ENCODE measurements at places on chromosomes 3 and 15.
A peak's percentile ranks its signal among the peaks of the same experiment; 100 is the strongest.

GRCh38 chr15:40340740-40341400 lies at the start of gene CCDC9B:
CCDC9B (minus strand) TSS chr15:40340939; CDS start chr15:40340819, 120 bp downstream.
- peak; percentile 89 for DNase-seq

DNA sequence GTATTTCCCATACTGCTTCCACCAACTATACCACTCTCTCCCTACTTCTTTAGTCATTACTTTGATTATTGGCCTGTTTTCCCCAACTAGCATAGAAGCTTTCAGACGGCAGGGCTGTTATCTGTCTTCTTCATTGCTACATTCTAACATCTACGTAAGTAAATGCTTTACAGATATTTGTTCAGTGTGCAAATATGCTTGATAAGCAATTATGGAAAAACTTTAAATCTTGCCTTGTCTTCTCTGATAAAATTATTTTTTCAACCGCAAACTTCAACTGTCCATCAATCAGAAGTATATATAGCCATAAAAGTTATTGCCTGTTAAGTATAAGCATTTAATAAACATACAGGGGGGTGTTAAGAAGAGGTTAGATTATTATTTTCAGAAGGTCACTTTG lies 35.7 kb downstream of the ZDHHC23 start:
- no peak for DNase-seq

- no peak for DNase-seq
These were observed 243.6 kb downstream of the ATP8B4 start for GRCh38 chr15:49875392-49875791.

GRCh38 chr3:3110299-3110630 lies at the start of gene IL5RA:
IL5RA (minus strand) TSS chr3:3110374; CDS start chr3:3104984, 5,390 bp downstream.
- DNase-seq: no peak

- no peak for DNase-seq
These were observed 387.8 kb downstream of the LSAMP start for GRCh38 chr3:116057400-116058006.

DNA sequence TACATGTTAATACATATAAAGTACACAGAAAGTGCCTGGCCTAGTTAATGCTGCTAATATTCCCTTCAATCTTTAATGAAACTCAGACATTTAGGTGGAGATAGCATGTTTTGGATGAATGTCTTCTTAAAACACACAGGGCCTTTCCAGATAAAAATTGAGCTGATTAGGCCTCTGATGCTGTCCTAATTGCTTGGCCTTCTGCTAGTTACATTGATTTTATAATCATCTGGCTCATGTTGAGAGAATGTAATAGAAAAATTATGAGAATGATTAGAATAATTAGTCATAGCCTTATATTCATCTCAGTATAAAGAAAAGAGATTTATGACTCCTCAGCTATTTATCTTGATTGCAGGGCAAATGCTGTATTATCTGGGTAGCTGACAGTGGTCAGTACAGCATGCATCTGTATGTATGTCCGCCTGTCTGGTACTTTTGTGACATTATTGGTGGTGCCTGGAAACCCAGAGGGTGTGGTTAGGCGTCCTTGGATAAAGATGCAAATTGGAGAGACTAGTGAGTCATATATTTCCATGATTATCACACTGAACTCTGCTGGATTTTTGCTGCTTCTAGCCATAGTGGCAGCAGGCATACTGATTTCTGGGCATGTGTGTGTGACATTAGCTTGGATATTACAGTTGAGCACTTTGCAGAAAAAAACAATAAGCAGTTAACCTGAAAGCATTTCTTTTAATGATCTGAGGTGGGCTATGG lies 120.8 kb downstream of the FEZF2 start:
- DNase-seq: no peak

DNA sequence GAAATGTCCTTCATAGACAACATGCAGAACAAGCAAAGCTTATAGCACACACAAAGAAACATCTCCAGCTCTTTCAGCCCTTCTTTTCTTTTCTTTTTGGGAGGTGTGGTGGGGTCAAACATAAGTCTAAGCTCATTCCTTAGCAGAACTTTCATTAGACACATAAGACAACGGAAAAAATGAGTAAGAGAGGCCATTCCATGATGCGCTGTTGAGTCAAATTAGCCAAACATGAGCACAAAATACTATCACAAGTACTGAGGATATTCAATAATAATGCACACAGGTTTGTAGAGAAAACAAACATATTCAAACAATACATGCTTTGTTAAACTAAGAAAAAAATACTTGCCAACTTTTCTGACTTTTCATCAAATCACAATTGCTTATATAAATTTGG lies 83.0 kb downstream of the PLOD2 start:
- no peak for DNase-seq

DNA sequence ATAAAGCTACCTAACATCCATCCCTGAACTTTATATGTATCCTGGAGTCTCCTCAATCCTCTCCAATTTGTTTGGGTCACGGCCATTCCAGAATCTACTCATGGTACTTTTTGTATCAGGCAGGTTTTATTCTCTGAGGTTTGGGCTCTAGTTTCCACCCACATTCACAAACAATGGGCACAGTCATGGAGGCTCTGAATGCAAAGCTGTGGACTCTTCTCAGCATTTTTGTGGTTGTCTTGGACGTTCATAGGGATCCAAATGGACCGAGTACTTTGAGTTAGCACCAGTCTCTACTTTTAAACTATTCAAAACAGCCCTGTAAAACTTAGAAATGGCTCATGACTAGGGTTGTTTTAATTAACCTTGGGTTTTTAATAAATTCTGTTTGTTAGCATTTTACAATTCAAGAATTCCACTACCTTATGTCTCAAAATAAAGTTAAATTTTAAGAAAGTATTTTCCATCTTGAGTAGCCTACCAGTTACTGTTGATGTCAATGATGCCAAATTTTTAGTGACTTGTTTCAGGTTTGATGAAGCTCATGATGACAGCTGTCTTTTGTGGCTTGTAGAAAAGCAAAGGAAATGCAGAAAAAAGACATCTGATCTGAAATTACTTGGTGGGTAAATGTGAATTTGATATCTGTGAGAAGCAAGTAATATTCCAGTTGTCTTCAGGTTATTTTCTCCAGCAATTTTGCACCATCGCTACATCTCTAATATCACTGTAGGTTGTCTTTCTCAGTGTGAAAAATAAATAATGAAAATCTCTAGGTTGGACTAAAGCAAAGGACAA lies 275.7 kb upstream of the THBS1 start:
- no peak for DNase-seq

DNA sequence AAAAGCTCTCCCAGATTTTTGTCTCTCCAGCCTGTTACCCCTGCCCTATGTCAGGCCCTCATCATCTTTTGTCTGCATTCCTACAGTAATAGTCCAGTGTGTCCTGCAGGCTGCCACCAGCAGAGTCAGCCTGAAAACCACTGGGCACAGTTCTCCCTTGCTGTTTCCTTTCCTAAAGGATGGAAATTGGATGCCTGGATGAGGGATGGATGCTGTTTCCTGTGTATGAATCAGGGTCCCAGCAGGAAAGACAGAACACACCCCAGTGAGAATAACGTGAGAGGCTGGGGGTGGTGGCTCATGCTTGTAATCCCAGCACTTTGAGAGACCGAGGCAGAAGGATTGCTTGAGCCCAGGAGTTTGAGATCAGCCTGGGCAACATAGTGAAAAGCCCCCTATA lies 3.3 kb upstream of the SNX33 start:
- DNase-seq: no peak

DNA sequence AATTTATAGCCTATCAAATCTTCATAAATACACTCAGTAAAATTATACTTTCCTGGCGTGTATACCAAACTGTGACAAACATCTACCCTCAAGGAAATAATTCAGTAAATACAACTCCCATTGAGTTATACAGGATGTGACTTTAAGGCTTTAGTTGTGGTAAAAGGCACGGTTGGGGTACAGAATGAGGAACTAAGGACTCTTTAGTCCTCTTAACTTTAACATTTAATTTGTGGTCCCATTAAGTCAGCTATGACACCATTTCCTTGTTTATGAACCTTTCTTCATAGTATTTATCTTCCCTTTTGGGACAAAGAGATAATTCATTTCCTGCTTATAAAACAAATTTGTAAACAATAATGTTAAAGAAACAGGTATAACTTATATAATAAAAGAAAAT lies 30.2 kb downstream of the IFT80 start:
- DNase-seq: no peak

DNA sequence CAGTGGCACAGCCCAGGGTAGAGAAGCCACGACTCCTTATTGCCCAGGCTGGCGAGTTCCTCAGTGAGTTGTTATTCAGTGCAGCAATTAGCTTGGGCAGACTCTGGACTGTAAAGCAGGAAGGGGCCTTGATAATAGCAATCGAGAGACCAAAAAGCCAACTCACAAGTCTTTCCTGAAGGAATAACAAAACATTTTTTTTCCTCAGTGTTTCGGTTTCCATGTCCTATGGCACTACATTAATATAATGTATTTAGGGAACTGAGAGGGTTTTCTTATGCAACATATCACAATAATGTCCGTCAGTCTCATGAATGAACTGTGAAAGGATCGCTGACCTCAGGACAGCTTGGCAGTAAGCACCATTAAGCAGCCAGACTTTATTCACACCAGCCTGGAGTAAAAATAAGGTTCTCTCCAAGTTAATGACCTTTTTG lies 248.9 kb upstream of the TBL1XR1 start:
- no peak for DNase-seq

DNA sequence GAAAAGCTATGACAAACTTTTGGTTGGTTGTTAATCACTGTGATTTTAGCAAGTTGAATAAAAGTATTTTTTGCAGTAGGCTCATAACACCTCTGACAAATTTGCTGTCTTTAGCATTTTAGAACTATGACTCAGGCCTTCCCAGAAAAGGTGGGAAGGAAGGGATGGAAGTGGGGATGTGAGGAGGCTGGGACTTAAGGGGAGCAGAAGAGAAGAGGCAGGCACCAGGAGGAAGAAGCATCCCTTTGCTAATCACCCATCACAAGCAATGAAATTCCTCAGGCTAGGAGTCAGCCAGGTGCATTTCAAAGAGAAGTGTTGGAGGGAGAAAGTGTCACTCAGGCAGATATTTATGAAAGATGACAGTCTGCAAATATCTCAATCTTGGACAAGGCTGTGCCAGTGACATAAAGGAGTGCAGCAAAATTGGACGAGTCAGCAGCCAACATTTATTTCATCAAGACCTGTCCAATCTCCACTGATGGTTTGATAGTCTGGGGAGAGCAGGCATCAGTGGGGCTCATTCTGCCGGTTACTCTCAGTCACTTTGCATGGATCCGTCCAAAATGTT lies 337.3 kb upstream of the ARRDC4 start:
- DNase-seq: no peak

DNA sequence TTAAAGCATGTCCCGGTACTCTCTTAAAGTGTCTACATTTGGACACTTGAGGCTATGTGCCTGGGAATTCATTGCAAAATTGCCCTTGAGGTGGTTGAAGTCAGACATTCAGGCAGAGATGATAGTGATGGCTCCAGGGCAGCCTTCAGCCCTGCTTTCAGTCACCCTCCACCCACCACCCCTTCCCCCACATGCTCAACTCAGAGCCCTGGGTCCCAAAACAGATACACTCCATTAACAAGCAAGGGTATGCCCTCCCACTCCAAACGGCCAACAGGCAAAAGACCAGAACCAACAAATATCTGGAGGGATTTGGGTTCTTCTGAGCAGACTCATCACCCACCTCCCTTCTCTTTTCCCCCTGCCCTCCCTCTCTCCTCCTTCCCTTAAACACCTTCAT lies 29.9 kb upstream of the VIPR1 start:
- no peak for DNase-seq

DNA sequence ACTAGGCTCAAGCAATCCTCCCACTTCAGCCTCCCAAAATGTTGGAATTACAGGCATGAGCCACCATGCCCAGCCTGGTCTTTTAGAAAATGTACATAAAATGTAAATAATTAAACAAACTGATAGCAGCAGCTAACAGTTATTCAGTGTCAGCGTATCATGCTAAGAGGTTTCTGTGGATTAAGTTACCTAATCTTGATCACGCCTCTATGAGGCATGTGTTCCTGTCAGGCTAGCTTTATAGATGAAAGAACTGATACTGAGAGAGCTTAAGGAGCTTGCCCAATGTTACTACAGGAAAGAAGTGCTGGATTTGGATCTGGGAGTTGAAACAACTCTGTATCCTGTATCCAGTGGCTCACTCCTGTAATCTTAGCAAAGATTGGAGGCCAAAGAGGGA lies 11.2 kb upstream of the MST1R start:
- DNase-seq: no peak

DNA sequence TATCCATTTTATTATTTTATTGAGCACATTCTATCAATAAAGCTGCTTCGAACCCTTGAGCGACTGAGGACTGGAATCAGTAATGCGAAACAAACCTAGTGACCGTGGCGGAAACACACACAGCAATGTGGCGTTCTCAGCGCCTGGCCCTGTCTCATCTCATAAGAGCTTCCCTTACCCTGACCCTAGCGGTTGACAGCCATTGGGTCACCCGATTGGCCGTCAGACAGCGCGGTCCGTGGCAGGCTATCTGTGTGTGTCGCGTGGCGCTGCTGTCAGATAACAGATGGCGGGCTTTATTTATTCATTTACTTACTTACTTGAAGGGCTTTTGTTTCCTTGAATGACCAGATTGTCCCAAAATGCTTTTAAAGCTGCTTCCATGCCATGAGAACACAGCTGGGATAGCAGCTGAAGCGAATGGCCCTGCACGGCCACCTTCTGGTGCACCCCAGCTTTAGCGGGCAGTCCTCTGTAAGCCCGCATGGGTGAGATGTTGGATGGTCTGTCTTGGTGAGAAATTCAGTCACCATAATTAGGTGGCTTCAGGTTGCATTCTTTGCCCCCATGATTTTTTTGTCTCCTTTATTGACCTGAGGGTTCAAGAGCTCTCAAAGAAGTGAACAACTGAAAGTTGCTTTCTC lies 215.5 kb upstream of the BHLHE40 start:
- DNase-seq: no peak

GRCh38 chr3:29922992-29923746 lies 642.3 kb downstream of the RBMS3 start:
- DNase-seq: peak; percentile 53

GRCh38 chr15:90063770-90064247 lies 38.5 kb downstream of the IDH2 start:
- DNase-seq: no peak

GRCh38 chr15:100229181-100230163 lies 112.3 kb downstream of the ADAMTS17 start:
- peak; percentile 47 for DNase-seq

- no peak for DNase-seq
These were observed 356.6 kb upstream of the NPAP1 start for GRCh38 chr15:24318981-24319380.

DNA sequence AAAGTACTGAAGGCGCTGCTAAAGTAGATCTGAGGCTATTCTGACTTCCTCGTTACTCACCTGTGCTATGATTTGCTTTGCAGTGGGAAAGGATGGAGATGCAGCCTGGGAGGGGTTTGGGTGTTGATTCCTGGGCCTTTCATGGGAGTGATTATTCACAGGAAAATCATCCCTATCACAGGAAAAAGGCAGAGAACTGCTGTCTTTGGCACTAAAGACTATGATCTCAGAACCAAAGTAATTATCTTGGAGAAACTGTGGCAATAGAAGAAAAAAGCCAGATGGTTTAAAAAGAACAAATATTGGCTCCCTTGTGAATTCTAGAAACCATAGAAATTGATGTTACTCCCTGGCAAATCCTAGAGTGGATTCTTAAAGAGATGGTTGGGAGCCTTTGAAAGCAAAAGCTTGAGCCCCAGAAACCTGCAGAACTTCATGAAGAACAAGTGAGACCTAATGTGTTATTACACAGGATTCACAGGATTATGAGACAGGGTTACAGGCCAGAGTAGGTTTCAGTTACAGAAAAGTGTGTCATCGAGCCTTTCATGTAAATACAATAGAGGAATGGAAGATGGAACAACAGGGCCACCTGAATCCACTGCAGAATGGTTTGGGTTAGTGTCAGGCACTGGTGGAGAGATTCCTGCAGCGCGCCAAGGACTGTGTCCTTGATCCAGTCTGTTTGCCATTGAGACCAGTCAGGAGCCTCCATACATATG lies 85.7 kb downstream of the OXNAD1 start:
- no peak for DNase-seq

Measured in femur (tissue), 1 donor.